ENCODE measurements at places on chromosomes 3 and 15. TPM values are rescaled to one million over a fixed set of nuclear protein-coding genes. Genes with fewer than 3 reads are reported as not detected.

The GOLGA8G gene
- not detected for total RNA-seq

The INSYN1 gene
- 0.45 TPM for total RNA-seq

The ROPN1B gene
- not detected for total RNA-seq

The PTX3 gene
- 809 TPM for total RNA-seq

The GPR15 gene
- total RNA-seq = not detected

The GOLGA6B gene
- not detected for total RNA-seq

The PLEKHO2 gene
- 12.6 TPM for total RNA-seq

The SERPINI1 gene
- 1.4 TPM for total RNA-seq

The ANKRD63 gene
- not detected for total RNA-seq

The HESX1 gene
- total RNA-seq = not detected

The ABCC5 gene
- 20.1 TPM for total RNA-seq

The SLC22A13 gene
- 0.94 TPM for total RNA-seq

The MRPL46 gene
- 9.8 TPM for total RNA-seq

The MYO1E gene
- total RNA-seq = 85.2 TPM

The TIMMDC1 gene
- 28.7 TPM for total RNA-seq

The GHSR gene
- not detected for total RNA-seq

The SLMAP gene
- 18.4 TPM for total RNA-seq

The ARHGAP11A gene
- 6.5 TPM for total RNA-seq

The CFAP44 gene
- 3.2 TPM for total RNA-seq

The OR5K2 gene
- not detected for total RNA-seq

The TTC23 gene
- 26.8 TPM for total RNA-seq

The NEO1 gene
- 10.9 TPM for total RNA-seq

The FBXL2 gene
- total RNA-seq = 14.6 TPM

The RHO gene
- total RNA-seq = not detected

The PAQR5 gene
- total RNA-seq = 0.15 TPM

The ACKR4 gene
- 27.6 TPM for total RNA-seq

The INO80 gene
- total RNA-seq = 20.5 TPM

The RTP3 gene
- not detected for total RNA-seq

The LRRC31 gene
- not detected for total RNA-seq

The IL5RA gene
- total RNA-seq = not detected

The CEP152 gene
- 5.4 TPM for total RNA-seq

The LRTM1 gene
- not detected for total RNA-seq

The FAM107A gene
- total RNA-seq = under 0.01 TPM

The ZIC1 gene
- total RNA-seq = 1.6 TPM

The SPRED1 gene
- 38.9 TPM for total RNA-seq

The GABRB3 gene
- 0.45 TPM for total RNA-seq

The CD86 gene
- total RNA-seq = not detected

The NANOGP8 gene
- not detected for total RNA-seq

The TFDP2 gene
- 18.1 TPM for total RNA-seq

The BCHE gene
- 0.08 TPM for total RNA-seq

The MKRN3 gene
- total RNA-seq = 0.90 TPM

The HACD2 gene
- 13.3 TPM for total RNA-seq

The DNASE1L3 gene
- total RNA-seq = not detected

The SYNPR gene
- not detected for total RNA-seq

The SELENOK gene
- total RNA-seq = 31.3 TPM

The PLSCR5 gene
- not detected for total RNA-seq

The CCR3 gene
- total RNA-seq = 0.94 TPM

The KLHDC8B gene
- 26.5 TPM for total RNA-seq

The PCCB gene
- total RNA-seq = 39.5 TPM

The LSAMP gene
- total RNA-seq = 4.1 TPM

The AMOTL2 gene
- total RNA-seq = 71.3 TPM

The FETUB gene
- total RNA-seq = not detected

The AADACL2 gene
- not detected for total RNA-seq

The GOLGA8T gene
- not detected for total RNA-seq

The SEMA5B gene
- under 0.01 TPM for total RNA-seq
